ENCODE measurements at places on chromosomes 13 and 19.

DNA sequence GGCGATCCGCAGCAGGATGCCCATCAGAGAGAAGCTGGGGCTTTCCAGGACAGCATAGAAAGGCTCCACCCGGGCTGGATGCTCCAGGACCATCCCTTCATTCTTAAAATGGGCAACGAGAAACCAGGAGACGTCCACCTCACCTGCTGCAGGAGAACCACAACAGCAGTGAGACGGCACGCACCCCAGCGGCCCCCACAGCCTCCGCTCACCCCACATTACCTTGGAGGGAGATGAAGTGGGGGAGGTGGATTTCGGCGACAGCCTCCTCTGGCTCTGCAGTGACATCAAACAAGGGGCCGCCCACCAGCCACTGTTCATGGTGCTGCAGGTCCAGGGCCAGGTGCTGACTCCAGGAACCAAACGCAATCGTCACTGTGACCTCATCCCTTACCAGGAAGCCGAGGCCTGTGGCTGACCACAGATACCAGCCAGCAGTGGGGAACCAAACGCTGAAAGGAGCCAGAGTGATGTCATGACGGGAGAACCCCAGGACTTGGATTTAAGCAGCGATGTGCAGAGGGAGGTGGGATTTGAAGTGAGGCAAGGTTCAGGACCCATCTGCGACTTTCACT, 25.1 kb downstream of the CARD8 start:
- DNase-seq: no peak

- no peak for DNase-seq
Observed at GRCh38 chr19:30167206-30167868, 204.8 kb upstream of the ZNF536 start.

DNA sequence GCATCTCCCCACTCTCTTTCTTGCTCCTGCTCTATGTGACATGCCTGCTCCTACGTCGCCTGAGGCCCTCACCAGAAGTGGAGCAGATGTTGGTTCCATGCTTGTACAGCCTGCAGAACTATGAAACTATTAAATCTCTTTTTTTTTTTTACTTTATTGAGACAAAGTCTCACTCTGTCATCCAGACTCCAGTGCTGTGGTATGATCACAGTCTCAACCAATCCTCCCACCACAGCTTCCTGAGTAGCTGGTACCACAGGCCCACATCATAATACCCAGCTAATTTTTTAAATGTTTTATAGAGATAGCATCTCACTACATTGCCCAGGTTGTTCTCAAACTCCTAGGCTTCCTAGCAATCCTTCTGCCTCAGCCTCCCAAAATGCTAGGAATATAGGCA, 1067.7 kb downstream of the PCDH9 start:
- DNase-seq: no peak

DNA sequence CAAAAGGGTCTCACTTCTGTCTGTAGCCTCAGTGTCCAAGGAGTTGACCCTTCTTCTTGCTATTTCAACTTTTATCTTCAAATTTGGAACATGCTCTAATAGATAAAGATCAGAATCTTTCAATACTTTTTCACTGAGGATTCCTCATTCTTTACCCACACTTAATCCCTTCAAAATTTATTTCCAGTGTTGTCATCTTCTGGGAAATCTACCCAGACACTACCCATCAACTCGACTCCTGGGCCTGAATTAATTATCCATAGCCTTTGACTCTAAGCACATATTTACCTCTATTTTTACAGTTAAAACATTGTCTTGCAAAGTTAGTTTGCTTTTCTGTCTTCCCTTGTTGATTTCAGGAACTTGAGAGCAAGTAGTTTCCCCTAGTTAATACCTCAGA, 1022.5 kb downstream of the PCDH9 start:
- no peak for DNase-seq

DNA sequence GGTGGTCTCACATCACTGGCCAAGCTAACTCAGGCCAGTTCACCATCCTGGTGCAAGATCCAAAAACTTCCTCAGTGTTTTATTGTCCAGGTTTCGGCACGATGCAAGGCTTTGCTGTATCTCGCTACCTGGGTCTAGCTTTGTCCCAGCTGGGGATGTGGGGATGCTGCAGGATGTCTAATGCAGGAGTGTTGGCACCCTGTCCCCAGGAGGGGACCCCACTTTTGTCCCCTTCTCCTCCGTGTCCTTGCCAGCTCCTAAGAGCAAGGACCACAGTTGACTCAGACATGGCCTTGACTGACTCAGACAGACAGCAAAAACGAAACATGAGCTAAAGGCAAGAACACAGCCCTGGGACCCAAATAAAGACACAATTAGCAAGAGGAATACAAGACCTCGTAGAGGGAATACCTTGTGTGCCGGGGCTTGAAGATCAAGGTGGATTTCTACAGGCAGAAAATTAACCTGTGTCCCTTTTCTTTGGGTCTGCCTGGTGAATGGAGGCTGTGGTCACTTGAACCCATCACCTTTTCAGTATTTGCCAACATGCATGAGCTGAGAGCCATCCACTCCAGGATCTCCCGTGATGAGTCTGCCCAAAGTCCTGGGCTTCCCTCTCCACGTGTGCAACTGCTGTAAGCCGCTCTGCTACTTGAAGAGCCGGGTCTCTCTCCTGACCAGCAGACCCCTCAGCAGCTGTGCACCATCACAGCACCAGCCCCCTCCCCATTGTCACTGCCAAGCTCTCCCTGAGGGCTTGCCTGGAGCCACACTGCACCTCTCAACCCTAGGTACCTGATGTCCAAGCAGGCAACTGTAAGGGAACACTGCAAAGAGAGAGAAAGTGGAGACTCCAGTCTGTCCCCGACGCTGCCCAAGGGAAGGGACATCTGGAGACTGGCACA, 149.5 kb upstream of the ZNF507 start:
- no peak for DNase-seq

DNA sequence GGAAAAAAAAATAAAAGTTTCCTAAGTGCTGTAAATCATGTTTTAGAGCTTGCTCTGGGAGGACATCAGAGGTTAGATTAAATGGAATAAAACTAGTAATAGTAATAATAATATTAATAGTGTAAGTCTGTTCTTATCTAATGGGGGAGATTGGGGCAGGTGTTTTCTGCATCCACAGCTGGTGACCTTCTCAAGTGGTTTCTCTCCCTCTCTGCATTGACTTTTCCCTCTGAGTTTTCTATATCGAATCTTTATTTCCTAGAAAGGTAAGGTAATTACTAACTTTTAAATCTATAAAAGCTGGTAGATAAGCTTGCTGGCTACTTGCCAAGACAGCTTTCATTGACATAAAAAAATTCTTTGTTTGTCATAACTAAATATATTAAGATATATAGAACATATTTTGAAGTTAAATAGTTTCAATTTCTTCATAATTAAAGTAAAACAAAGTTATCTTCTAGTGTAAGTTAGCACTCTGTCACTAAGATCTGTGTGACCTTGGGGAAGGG, 49.6 kb upstream of the DIAPH3 start:
- DNase-seq: no peak

- DNase-seq: no peak
Observed at GRCh38 chr19:13899393-13899792, 6.5 kb downstream of the BRME1 start.

- no peak for DNase-seq
Observed at GRCh38 chr19:7153022-7153421, 83.5 kb downstream of the ZNF557 start.

GRCh38 chr13:99361197-99361596, 54.0 kb upstream of the GPR183 start:
- DNase-seq: no peak

DNA sequence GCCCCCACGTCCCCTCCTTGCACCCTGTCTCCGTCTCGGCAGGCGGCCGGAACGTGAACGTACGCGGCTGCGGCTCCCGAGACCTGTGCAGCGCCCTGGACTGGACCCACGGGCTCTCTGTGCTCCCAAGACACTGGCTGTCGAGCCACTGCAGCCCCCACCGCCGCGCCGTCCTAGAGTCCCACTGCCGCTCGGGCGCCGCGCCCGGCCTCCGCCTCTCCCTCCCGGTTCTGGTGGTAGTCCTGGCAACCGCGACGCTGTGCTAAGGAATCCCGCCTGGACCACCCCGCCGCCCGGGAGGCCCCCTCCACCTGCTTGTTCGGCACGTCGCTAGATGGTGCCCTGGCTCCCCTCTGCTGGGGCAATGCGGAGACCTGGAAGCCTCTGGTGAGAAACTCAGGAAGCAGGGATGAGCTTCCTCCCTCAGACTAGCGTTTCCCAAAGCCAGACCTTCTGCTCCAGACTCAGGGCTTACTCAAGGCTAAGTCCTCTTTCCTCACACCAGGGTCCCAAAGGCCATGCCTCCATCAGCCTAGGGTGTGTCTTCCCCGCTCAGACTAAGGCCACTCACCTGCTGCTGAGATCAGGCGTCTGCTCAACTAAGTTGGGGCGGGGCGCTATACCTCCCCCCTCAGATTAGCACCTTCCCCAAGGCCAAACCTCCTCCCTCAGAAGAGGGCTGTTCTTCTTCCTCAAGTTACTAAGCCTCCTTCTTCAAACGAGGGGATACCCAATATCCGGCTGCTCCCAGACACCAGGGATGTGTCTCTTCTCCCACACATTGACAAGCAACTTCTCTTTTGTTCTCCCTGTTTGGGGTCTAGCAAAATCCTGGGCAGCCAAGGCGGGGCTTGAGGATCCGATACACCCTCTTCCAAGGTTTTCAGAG, 16.1 kb upstream of the IRGC start:
- DNase-seq: no peak

- no peak for DNase-seq
Observed at GRCh38 chr13:75959861-75960481, 323.8 kb downstream of the LMO7 start.

DNA sequence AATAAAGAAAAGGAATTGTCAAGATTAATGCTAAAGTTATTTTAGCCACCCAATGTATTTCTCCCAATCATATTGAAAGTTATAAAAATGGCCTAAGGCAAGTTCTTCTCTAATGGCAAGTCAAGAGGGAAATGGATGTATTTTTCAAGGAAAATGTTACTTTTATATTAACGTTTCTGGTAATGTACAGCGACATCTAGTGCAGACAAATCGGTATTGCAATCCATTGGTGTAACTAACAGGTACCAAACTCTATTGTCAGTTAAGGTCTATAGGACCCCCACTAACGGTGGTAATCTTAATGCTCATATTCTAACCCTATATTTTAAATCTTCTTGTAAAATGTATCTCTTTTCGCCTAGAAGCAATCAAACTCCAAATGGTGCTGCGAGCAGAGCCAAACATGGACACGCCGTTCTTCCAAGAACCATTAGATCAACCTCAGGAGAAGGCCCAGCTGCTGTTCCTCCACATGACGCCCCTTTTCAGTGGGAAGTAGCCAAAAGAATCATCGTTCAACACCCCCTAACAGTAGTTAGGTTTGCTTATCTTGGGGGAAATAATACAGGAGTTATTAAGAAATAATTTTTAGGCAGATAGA, 98.5 kb upstream of the PABPC3 start:
- peak; percentile 34 for DNase-seq

DNA sequence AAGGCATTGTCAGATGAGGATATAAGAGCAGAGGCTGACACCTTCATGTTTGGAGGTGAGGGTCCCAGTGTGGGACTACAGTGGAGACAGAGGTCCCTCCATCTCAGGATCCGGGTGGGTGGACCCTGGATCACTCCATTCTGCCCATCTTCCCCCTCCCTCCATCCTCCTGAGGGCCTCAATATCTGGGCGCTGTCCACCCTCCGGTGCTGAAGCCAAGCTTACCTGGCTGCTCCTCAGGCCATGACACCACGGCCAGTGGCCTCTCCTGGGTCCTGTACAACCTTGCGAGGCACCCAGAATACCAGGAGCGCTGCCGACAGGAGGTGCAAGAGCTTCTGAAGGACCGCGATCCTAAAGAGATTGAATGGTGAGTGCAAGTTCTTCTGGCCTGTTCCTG, 11.9 kb downstream of the CYP4F12 start:
- no peak for DNase-seq

- no peak for DNase-seq
Observed at GRCh38 chr13:113965968-113966884, 7.7 kb downstream of the C13orf46 start.

GRCh38 chr13:46109451-46109850, 4.6 kb upstream of the CPB2 start:
- no peak for DNase-seq

- peak; percentile 74 for DNase-seq
Observed at GRCh38 chr19:46990991-46991676, 28.5 kb upstream of the NPAS1 start.

DNA sequence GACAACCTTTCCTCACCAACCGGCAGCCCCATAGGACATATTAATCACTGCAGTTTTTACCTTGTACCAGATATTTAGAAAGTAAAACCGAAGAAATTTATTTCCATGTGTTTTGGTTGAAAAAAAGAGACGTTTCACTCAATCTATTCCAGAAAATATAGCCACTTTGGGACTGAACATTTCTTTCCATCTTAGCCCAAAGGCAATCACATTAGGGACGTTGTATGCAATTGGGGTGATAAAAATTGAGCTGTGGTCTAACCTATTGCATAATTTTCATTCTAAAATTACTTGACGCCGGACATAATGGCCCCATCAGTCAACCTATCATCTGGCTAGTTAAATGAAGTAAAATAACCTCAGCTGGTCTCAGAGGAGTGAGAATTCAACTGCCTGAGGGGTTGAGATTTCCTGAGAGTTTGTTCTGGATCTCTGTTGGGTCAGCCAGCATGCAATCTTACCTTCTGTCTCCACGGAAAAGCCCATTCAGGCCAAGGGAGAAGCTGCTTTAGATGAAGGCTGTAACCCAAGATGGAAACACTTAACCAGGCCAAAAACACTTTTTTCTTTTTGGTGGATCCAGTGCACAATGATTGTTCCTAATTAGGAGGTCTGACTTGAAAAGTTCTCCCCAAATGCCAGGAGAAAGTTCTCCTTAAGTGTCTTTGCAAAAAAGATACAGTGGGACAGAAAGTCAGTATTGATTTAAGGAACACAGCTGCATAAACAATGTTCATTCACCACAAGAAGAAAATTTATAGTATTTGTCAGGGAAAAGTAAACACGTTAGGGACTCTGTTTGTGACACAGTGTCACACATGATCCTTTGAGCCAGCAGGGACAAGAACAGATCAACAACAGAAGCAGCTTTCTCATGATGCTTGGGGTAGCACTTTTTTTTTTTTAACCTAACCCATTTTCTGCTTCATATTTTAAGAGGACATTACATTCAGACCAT, 34.1 kb downstream of the DLEU7 start:
- no peak for DNase-seq

GRCh38 chr13:70324519-70324918, 216.3 kb upstream of the KLHL1 start:
- DNase-seq: no peak

GRCh38 chr19:1580382-1580781, 12.3 kb upstream of the MEX3D start:
- DNase-seq: no peak

GRCh38 chr13:77460195-77460594, 75.3 kb upstream of the SCEL start:
- no peak for DNase-seq

DNA sequence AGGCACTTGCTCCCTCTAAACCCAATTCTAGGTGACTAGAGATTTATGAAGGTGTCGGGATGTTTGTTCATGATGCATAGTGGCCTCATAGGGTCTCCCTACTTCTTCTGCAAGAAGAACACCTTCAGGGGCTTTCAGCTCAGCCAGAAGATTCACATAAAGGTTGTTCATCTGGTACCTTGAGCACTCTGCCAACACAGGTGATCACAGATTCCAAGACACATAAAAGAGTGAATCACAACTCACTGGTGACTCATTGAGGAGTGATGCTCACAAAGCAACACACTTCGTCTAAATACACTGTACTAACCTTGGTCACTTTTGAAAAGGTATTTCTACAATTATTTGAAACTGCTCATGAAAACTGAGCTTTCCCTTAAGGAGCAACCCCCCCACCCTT, 6.8 kb upstream of the ZNF324 start:
- no peak for DNase-seq

- DNase-seq: no peak
Observed at GRCh38 chr13:101978552-101979315, 423.1 kb downstream of the FGF14 start.

- DNase-seq: no peak
Observed at GRCh38 chr19:41339936-41340335, 13.8 kb downstream of the TGFB1 start.

Data from NCI-H1694 treated with DMSO at 0.1 percent for 48 hours (cell line).